ENCODE measurements at places on chromosomes 1 and 21.

GRCh38 chr1:174902531-174903099 is 97.1 kb upstream of the CACYBP start:
- no peak for DNase-seq

DNA sequence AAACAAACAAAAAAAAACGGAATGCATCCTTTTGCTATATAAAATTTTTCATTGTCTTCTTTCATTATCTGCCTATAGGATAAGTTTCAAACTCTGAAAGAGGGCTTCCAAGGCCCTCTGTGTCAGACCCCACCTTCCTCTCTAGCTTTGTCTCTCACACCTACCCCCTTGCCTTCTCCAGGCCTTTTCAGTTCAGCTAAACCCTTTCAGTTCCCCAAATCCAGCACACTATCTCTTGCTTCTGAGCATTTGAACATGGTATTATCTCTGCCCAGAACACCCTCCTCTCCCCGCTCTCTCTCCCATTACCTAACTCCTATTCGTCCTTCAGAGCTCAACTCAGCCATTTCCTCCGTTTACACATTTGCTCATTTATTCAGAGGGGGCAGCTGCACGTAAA is 35.7 kb downstream of the C1orf216 start:
- no peak for DNase-seq

- DNase-seq = no peak
Measured at GRCh38 chr21:31201548-31201947, 142.5 kb downstream of the TIAM1 start.

GRCh38 chr1:165060285-165060793 is 296.2 kb downstream of the LMX1A start:
- DNase-seq = no peak

GRCh38 chr21:15437883-15438282 is 291.9 kb upstream of the USP25 start:
- no peak for DNase-seq

GRCh38 chr1:114495486-114495885 is 15.5 kb downstream of the TRIM33 start:
- DNase-seq = no peak

- DNase-seq = no peak
Measured at GRCh38 chr1:106836708-106837107, 219.8 kb upstream of the PRMT6 start.

GRCh38 chr1:27391511-27392095 is 819 bp upstream of the GPR3 start:
- peak; percentile 43 for DNase-seq

GRCh38 chr21:43291347-43291950 is 122.6 kb downstream of the CRYAA start:
- DNase-seq = no peak

DNA sequence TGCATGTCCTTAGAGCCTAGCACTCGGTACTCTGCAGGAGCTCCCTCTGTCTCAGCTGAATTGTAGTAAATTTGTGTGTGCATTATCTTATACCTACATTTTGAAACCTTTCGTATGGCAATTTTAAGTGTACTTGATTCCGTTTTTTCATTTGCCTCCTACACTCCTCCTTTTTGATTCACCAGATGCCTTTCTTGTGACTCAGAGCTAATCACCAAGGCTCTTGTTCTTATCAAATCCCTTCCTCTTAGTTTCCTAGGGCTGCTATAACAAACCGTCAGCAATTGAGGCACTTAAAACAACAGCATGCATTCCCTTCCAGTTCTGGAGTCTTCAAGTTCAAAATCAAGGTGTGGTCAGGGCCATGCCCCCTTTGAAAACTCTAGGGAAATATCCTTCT is 261.0 kb downstream of the ASTN1 start:
- DNase-seq = no peak

DNA sequence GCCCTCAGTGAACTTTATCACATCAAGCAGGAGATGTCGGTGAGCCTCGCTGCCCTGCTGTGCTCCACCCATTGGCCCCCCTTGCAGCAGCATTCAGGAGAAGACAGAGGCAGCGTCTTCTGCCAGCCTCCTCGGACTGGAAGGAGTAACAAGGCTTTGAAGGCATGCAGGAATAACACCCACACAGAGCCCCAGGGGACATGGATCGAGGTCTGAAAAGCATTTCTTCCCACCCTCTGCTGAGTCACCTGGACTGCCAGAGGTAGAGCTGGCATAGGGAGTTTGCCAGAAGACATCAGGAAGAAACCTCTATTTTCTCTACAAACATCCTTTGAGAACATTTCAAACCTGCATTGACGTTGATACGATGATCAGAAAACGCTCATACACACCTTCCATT is 42.9 kb downstream of the COL18A1 start:
- DNase-seq = no peak

GRCh38 chr1:41315146-41315822 is 46.0 kb upstream of the FOXO6 start:
- no peak for DNase-seq

- no peak for DNase-seq
Measured at GRCh38 chr1:27481994-27482620, 7.9 kb downstream of the WASF2 start.

DNA sequence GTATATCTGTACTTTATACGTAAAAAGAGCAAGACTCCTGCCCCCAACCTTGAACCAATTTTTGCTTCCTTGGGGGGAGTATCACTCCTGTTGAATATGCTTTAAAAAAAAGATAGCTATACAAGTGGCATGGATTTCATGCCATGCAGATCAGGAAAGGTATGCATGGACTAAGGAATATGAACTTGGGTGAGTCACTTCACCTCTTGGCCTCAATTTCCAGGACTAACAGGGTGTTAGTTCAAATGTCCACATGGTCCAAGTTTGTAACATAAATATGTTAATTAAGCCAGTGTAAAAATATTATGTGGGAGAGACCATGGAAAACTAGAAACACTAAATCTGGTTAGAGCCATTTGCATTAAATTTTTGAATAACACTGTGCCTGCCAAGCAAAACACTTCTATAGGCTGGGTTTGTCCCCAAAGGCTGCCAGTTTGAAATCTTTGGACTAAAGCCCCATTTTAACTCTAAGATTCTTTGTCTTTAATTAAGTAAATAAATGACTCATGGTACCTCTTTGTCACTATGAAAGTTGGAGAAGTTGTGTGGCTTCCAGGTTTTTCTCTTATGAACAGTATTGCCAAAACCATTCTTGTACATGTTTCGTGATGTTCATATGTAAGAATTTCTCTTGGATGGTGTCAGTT is 33.1 kb downstream of the FAM177B start:
- no peak for DNase-seq

DNA sequence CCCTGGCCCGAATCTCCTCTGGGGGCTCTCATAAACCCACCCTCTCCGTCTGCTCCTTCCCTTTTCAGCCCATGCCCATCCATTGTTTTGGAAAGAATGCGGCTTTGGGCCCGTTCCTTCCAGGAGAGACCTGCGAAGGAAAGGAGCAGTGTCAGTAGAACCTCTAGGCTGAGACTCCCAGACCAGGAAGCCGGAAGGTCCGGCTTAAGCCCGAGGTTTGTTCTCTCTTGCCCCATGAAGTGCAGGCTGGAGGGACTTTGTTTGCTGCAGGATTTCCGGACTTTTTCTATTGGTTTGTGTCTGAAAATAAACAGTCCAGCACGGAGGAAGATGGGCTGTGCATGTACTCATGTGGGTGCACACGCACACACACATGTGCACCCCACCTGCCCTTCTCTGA is 49.8 kb downstream of the ELK4 start:
- no peak for DNase-seq

GRCh38 chr1:21332554-21333311 is 42.5 kb upstream of the ECE1 start:
- no peak for DNase-seq

DNA sequence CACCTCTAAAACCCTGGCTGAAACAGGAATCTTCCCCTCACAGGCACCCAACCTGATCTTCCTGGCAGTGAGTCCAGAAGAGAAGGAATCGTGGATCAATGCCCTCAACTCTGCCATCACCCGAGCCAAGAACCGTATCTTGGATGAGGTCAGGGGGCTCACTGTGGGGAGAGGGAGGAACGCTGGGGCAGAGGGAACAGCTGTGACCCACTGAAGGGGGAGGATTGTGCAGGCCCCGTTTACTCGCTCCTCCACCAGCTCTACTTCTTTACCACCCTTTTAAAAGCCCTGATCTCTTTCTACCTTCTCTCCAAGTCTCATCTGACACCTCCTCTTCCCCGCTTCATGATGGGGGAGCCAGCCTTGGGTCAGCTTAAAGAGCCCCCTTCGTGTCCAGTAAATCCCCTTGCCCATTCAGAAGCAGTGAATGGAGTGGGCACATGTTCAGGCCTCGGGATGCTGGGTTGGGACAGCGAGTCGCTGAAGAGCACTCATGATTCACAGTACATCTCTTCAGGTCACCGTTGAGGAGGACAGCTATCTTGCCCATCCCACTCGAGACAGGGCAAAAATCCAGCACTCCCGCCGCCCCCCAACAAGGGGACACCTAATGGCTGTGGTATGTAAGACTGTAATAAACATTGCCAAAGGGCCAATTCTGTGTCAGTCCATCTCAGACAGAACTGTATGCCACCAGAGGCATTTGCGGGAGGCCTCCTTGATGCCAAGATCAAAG is 7.3 kb downstream of the PLEKHO1 start:
- DNase-seq = no peak

GRCh38 chr1:9143250-9143649 is 14.3 kb upstream of the GPR157 start:
- no peak for DNase-seq

DNA sequence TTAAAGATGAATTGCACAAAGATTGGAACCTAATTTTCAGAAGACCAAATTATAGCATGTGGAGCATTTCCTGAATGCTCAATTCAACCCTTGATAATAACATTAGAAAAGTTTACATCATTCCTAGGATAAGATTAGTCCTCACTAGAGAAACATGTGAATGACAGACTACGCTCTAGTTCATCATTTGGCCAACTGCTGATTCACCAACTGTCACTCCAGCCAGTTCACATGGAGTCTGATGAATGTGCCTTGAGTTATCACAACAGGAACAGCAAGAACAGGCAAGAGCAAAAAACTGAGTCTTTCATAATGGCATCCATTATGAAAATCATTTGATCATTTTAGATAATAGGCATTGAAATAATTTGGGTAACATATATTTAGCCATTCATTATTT is 415.9 kb downstream of the PTPRC start:
- no peak for DNase-seq

All from H54 (cell line).